ENCODE measurements at places on chromosomes 4 and X.

DNA sequence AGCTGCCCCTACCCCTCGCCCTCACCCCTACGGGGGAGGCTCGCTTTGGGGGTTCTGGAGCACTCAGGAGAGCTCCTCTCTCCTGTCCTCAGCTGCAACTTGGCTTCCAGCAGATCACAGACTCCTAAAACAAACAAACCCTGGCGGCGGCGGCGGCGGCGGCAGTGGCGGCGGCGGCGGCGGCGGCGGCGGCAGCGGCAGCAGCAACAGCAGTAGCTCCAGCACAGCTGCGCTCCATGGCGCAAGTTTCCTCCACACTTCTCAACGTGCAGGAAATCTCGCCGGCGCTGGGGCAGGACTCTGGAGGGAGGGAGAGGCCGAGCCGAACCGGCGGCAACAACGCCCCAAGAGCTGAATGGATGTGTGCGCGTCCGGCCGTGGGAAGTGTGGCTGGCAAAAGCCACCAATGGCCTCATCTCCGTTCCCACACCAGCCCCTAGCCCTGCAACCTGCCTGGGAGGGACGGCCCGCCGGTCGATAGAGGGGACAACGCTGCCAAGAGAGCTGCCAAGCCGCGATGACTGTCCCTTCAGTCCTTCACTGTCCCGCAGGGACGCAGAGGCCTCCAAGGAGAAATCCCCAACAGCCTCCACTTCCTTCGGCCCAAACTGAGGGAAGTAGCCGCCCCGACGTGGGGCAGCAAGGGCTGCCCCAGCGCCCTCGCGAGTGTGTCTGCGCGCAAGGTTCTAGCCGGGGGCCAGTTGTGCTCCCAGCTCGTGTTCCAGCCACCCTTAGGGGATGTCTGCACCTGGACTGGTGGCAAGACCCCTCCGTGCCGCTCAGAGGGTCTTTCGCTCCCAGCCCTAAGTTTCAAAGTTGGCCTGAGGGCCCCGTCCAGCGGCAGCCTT lies 775 bp downstream of the SHROOM4 start:
- DNase-seq = peak; percentile 0

GRCh38 chrX:111244235-111244750 lies 26.0 kb downstream of the CAPN6 start:
- DNase-seq = no peak

GRCh38 chr4:36304138-36304681 lies 22.8 kb downstream of the DTHD1 start:
- no peak for DNase-seq

GRCh38 chr4:113971706-113972360 lies 7.6 kb downstream of the ARSJ start:
- no peak for DNase-seq

- no peak for DNase-seq
Observed at GRCh38 chr4:152117933-152118507, 357.2 kb upstream of the GATB start.

DNA sequence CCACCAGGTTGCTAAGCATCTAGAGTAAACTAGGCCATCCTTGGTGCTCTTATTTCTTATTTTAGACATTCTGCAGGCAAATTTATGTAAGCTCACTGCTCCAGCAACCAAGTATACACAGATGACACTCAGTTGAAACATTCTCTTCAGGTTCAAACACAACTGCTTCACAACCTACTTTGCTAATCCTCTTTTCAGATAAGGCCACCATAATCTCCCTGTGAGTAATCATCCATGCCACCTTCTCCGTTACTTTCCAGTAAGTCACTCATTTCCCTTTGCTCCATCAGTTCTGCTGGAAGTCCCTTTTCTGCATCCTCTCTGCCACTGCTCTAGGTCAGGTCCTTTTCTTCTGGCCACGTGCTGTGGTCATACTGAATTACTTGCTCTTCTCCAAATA lies 120.2 kb upstream of the WDFY3 start:
- no peak for DNase-seq

- no peak for DNase-seq
Observed at GRCh38 chr4:179695175-179695574, 2252.9 kb upstream of the AGA start.
